Activated T-helper 1 cell treated with anti-CD3 and anti-CD28 coated beads, Interleukin-12 subunit alpha, Interleukin-12 subunit beta, Interleukin-2, Interleukin-4 antibody, amounts not matched to agents 30 ng/mL and 10 ng/mL and 1 ng/mL, durations not matched to agents 14 hours and 24 hours and 36 hours (primary cell): ENCODE measurements at places on chromosomes 6 and 20. TPM values are rescaled to one million over a fixed set of nuclear protein-coding genes. Genes with fewer than 3 reads are reported as not detected.
A peak's percentile ranks its signal among the peaks of the same experiment; 100 is the strongest.

DNA sequence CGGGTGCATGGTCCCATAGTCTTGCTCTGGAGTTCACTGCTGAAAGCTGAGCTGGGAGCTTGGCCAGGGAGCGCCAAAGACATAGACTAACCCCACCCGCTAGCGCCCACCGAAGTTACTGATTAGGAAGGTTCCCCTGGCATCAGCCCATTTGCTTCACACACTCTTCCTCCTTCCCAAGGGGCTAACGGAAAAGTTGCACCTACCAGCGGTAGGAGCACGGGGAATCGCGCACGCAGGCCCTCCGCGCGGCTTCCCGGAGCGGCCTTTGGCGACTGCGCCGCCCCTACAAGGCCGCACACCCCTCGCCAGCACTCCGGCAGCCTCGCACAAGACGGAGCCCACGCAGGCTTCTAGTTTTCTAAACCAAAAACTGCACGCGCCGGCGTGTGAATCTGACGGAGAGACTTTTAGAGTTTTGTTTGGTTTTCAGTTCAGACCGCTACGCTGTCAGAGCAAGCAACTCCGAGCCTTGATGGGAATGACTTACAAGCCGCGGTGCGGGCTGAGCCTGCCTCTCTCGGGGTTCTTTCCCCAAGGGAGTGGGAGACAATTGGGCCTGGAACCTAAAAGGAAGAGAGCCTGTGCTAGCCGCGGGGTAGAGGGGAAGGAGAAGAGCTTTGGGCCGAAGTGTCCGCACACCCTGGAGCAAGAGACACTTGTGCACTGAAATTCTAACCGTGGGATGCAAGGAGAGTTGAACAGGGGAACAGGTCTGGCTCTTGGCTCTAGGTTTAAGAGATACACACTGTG lies 891 bp upstream of the POU3F2 start:
- peaks cover 3% of the 10 kb centered on the region for H3K36me3 ChIP-seq
- peaks cover 17% of the 10 kb centered on the region for H3K4me1 ChIP-seq
- DNase-seq = no peak
- peaks cover 82% of the 10 kb centered on the region for H3K27me3 ChIP-seq

The RHAG gene
- total RNA-seq = not detected in 2 replicates

The GLP1R gene
- 0.18 TPM in 1 of 2 replicates, not detected in the other for total RNA-seq

- DNase-seq = no peak
- peaks cover 42% of the 10 kb centered on the region for H3K27me3 ChIP-seq
- H3K4me1 ChIP-seq = peaks cover 11% of the 10 kb centered on the region
- H3K36me3 ChIP-seq = peaks cover 2% of the 10 kb centered on the region
Measured at GRCh38 chr6:132954936-132955335, 140.6 kb downstream of the RPS12 start.

DNA sequence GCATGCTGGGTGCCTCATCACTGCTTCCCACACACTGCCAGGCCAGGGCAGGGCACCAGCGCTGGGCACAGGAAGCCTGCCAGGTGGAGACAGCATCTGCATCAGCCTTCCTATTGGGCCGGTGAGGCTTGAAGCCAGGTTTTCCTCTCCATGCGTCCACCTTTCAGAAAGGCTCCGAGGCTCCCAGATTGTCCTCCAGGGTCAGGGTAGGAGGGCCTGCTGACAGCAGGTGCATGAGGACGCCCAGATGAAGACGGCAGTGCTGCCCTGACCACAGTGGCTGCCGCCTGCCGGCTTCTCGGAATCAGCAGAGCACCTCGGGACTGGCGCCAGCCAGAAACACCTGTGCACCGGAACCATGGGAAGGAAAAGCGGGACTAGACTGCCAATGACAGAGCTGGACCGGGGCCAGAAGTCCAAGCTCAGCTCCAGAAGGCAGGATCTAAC lies 170.5 kb upstream of the CST7 start:
- H3K4me1 ChIP-seq = peaks cover under 1% of the 10 kb centered on the region
- H3K4me3 ChIP-seq = no peak overlapping the region
- peaks cover 26% of the 10 kb centered on the region for H3K27me3 ChIP-seq
- no peaks in the 10 kb centered on the region for H3K36me3 ChIP-seq

DNA sequence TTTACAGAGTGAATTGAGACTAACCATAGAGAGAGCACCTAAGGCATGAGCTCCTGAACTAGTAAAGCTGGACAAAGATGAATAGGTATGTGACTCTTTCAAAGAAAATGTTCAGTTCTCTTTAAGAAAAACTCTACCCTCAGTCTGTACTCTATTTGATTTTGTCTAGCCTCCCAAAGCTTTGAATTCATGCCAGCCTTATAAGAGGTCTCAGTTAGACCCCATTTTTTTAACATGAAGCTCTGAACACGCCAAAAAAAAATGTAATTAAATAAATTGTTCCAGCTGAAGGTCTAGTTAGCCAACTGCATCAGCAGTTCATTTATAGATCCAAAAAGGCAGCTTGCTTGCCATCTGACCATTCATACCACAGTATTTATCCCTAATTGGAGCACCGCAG lies 71.6 kb downstream of the COL9A1 start:
- H3K27me3 ChIP-seq = peaks cover 3% of the 10 kb centered on the region
- H3K36me3 ChIP-seq = no peaks in the 10 kb centered on the region
- H3K4me1 ChIP-seq = no peaks in the 10 kb centered on the region
- no peak overlapping the region for H3K27ac ChIP-seq
- DNase-seq = no peak
- H3K4me3 ChIP-seq = no peak overlapping the region

- no peaks in the 10 kb centered on the region for H3K27me3 ChIP-seq
- no peaks in the 10 kb centered on the region for H3K4me1 ChIP-seq
- no peak overlapping the region for H3K27ac ChIP-seq
- no peak overlapping the region for H3K4me3 ChIP-seq
- H3K36me3 ChIP-seq = no peaks in the 10 kb centered on the region
Measured at GRCh38 chr6:140256248-140256647, 881.8 kb upstream of the CITED2 start.

The FGD2 gene
- total RNA-seq = 0.65 and 1.5 TPM in 2 replicates

The MYCT1 gene
- total RNA-seq = not detected in 2 replicates

DNA sequence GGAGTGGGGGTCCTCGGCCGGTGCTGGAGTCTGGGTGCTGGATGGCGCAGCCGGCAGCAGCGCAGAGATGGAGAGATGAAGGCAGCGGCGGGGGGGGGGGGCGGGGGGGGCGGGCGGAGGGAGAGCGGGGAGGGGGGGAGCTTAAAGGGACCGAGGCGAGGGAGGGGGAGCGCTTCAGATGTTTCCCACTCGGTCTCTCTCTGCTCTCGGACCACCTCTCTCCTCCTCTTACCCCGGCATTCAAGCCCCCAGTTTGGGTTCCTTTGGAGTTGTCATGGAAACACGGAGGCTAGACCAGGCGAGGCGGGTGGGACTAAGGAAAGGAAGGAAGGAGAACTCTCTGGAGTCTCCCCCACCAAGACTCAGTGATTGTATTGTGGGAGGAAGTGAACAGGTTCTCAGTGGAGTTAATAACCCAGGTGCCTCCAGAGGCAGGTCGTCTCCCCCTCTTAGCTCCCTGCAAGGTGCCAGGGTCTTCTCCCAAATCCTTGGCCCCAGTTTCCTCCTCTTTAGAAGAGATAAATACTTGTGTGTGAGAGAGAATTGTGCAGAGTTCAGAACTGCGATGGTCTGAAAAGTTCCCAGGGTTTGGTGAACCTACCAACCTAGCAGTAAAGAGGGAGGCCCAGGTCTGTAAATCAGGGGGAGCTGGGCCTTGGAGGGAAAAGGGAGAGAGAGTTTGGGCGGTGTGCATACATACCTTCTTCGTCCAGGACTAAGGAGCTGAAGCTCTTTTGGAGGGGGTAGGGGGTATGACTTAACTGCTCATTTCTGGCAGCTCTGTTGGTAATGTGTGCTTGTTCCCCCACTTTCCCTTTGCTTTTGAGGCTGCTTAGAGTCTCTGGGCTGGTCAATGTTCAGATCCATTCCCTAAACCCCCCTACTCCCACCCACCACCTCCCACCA lies at the start of gene PRRT1:
PRRT1 (minus strand) TSS at position 77 of the 906 bp plus-strand sequence. CDS start 112 bp downstream, outside the sequence.
- peaks cover 55% of the 10 kb centered on the region for H3K4me1 ChIP-seq
- H3K4me3 ChIP-seq = peak within 1 kb of the TSS; percentile 69
- peaks cover 6% of the 10 kb centered on the region for H3K36me3 ChIP-seq
- H3K27ac ChIP-seq = peak within 1 kb of the TSS; percentile 40

- no peak for DNase-seq
- H3K4me3 ChIP-seq = no peak overlapping the region
- H3K36me3 ChIP-seq = no peaks in the 10 kb centered on the region
- H3K4me1 ChIP-seq = no peaks in the 10 kb centered on the region
Measured at GRCh38 chr6:123638865-123639264, 2.1 kb upstream of the TRDN start.

- no peak overlapping the region for H3K4me3 ChIP-seq
- peaks cover 2% of the 10 kb centered on the region for H3K36me3 ChIP-seq
- no peak for DNase-seq
- peaks cover 3% of the 10 kb centered on the region for H3K27me3 ChIP-seq
- H3K4me1 ChIP-seq = no peaks in the 10 kb centered on the region
- no peak overlapping the region for H3K27ac ChIP-seq
Measured at GRCh38 chr6:129976110-129976509, 42.3 kb upstream of the L3MBTL3 start.

DNA sequence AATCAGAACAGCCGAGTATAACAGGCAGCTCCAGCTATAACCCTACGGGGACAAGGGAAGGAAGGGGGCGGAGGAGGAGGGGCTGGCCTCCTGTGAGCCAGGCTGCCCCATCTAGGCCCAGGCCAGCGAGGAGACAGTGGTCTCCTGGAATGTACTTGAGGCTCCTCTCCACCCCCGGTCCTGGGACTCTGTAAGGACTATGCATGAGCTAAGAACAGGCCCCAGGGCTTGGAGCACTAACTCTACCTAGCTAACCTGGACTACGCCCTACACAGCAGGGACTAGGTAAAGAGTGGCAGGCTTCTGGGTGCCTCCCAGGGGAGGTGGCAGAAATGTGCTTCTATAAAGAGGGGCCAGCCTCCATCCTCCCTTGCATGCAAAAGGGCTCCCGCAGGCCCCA lies 8.9 kb downstream of the KCNK15 start:
- H3K27ac ChIP-seq = no peak overlapping the region
- no peaks in the 10 kb centered on the region for H3K27me3 ChIP-seq
- H3K4me1 ChIP-seq = no peaks in the 10 kb centered on the region
- H3K36me3 ChIP-seq = no peaks in the 10 kb centered on the region

The HLA-F gene
- 293 and 314 TPM in 2 replicates for total RNA-seq

DNA sequence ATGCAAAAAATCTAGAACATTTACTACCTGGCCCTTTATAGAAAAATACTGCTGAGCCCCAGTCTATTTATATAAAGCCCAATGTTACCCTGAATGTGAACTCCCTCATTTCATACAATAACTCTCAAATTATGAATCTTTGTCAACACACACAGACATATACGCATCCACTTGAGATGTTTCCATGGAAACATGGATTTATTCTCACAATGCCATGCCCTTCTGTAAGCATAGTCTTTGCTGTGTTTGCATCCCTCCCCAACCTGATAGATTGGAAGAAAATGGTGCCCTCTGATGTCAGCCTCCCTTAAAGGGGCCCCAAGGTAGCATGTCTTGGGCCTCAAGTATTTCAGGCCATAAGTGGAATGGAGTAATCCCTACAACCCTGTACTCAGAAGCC lies 573.1 kb downstream of the KIF16B start:
- no peaks in the 10 kb centered on the region for H3K4me1 ChIP-seq
- DNase-seq = no peak
- H3K4me3 ChIP-seq = no peak overlapping the region
- H3K36me3 ChIP-seq = no peaks in the 10 kb centered on the region
- no peak overlapping the region for H3K27ac ChIP-seq
- H3K27me3 ChIP-seq = peaks cover 2% of the 10 kb centered on the region

DNA sequence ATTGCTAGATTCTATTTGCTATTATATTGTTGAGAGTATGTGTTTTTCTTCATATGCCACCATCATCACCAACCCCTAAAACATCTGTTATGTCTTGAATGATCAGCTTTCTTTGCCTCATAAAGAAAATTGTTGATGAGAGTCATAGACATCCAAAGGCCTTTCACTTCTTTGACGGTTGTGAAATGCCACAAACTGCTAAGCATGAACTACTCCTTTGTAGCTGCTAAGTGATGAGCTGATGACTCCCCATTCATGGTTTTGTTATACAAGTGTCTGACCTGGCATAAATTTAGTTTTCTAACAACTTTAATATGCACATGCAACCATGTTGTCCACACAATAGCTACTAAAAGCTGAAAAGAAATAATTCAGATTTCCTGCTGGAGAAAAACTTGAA lies 684 bp upstream of the MED23 start:
- DNase-seq = no peak
- peaks cover 36% of the 10 kb centered on the region for H3K4me1 ChIP-seq
- peaks cover 7% of the 10 kb centered on the region for H3K36me3 ChIP-seq
- no peaks in the 10 kb centered on the region for H3K27me3 ChIP-seq
- H3K27ac ChIP-seq = peak overlapping the region; percentile 94

The PAK5 gene
- not detected in 2 replicates for total RNA-seq

GRCh38 chr20:13817342-13817741 lies 32.5 kb downstream of the NDUFAF5 start:
- peaks cover 29% of the 10 kb centered on the region for H3K4me1 ChIP-seq
- H3K27me3 ChIP-seq = no peaks in the 10 kb centered on the region
- no peak for DNase-seq
- peak overlapping the region; percentile 79 for H3K27ac ChIP-seq
- H3K4me3 ChIP-seq = no peak overlapping the region
- peaks cover 34% of the 10 kb centered on the region for H3K36me3 ChIP-seq

DNA sequence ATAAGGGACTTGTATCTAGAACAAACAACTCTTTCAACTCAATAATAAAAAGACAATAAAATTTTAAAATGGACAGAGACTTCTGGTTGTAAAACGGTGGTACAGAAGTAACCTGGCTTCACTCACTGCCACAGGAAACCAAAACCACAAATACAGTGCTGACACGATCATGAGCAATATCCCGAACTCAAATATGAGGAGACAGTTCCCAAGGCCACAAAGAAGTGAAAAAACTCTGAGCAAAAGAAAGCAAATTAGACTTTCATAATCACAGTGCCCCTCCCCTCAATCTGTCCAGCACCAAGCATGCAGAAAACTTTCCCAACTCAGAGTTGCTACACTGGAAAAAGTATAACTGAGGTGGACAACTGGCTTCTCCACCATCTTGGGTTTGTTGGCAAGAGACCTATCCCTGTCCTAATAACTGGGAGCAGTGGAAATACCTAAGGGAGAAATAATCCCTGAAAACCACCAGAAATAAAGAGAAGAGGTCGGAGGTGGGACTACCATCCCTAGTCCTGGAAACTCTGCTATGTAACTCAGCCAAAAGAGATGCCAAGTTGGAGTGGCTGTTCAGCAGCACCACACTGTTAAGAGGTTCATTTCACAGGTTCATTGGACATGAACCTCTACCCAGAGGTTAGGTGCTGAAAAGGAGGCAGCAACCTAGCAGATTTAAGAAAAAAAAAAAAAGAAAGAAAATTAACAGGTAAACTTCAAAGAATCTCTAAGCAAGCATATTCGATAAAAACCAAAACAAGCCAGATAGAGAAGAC lies 55.5 kb downstream of the REV3L start:
- H3K27me3 ChIP-seq = no peaks in the 10 kb centered on the region
- no peak overlapping the region for H3K27ac ChIP-seq
- DNase-seq = no peak
- peaks cover 37% of the 10 kb centered on the region for H3K4me1 ChIP-seq
- peaks cover 28% of the 10 kb centered on the region for H3K36me3 ChIP-seq

GRCh38 chr6:26056583-26057350 lies 30.5 kb upstream of the HFE start:
- no peaks in the 10 kb centered on the region for H3K36me3 ChIP-seq
- peak overlapping the region; percentile 91 for H3K4me3 ChIP-seq
- H3K4me1 ChIP-seq = peaks cover 47% of the 10 kb centered on the region
- peak overlapping the region; percentile 99 for H3K27ac ChIP-seq

- peaks cover 24% of the 10 kb centered on the region for H3K27me3 ChIP-seq
- peaks cover 4% of the 10 kb centered on the region for H3K36me3 ChIP-seq
- peak overlapping the region; percentile 40 for H3K4me3 ChIP-seq
- H3K4me1 ChIP-seq = peaks cover 71% of the 10 kb centered on the region
- peak; percentile 51 for DNase-seq
Measured at GRCh38 chr6:30167101-30167500, 3.8 kb downstream of the TRIM15 start.

- H3K36me3 ChIP-seq = peaks cover 2% of the 10 kb centered on the region
- no peak overlapping the region for H3K27ac ChIP-seq
- no peak for DNase-seq
- H3K4me1 ChIP-seq = peaks cover 32% of the 10 kb centered on the region
- no peak overlapping the region for H3K4me3 ChIP-seq
Measured at GRCh38 chr20:51060301-51060700, 37.4 kb upstream of the KCNG1 start.

The RNF217 gene
- total RNA-seq = 1.8 and 2.3 TPM in 2 replicates

The CD93 gene
- total RNA-seq = 1.2 and 1.3 TPM in 2 replicates
